ENCODE measurements at places on chromosomes 7 and 10.

DNA sequence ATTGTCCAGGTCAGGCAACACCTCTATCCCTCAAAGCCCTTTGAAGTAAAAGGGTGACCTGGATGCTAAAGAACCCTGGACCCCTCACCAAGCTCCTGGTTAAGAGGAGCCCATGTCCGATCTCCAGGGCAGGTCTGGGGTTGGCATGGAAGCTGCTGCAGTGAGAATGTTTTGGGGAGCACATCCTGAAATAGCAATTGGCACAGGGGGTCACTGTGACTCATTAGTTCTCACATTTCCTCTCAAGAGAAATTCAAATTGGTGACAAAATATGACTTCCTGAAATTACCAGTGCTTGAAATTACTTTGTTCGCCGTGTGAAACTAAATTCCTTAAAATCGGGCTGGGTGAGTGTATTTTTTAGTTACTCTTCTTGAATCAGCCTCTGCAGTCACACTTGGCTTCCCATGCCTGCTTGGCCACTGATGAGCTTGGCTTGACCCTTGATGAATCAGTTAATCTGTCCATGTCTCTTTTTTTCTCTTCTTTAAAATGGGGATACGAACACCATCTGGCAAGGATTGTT is 18.8 kb upstream of the ARHGAP22 start:
- no peak for DNase-seq

GRCh38 chr10:128972036-128972405 is 495.0 kb upstream of the MGMT start:
- DNase-seq: no peak

DNA sequence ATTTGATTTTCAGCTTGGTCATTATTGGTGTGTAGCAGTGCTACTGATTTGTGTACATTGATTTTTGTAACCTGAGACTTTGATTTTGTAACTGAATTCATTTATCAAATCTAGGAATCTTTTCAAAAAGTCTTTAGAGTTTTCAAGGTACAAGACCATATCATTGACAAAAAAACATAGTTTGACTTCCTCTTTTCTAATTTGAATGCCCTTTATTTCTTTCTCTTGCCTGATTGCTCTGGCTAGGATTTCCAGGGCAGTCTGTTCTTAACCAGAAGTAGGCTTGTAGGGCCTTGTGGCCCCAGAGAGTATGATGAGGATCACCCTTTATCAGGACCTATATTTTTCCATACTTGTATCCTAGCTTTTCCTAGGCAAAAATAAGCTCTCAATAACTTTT is 234.5 kb upstream of the FZD1 start:
- no peak for DNase-seq

- DNase-seq: no peak
These were observed 1.7 kb upstream of the SLC35B4 start for GRCh38 chr7:134318443-134318842.

DNA sequence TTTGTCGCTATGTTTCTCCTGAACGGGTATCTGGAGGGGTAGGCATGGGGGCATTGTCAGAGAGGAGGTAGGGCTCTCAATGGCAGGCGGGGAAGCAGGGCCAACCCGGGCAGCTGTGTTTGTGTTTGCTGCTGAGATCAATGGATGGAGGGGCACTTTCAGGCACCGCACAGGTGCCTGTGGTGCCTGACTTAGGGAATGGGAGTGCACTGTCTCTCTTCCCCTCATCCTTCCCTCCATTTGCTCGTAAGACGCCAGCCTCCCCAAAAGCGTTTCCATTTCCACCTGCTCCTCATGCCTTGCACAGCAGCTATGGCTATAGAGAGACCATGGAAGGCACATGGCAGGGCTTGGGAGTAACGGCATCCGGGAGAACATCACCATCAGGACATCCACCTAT is 615.9 kb upstream of the FOXK1 start:
- DNase-seq: no peak

GRCh38 chr7:70645876-70646351 is 486.0 kb upstream of the GALNT17 start:
- no peak for DNase-seq

GRCh38 chr10:93334901-93335327 is 147.2 kb downstream of the MYOF start:
- DNase-seq: no peak

GRCh38 chr10:93941606-93942005 is 47.8 kb downstream of the SLC35G1 start:
- DNase-seq: no peak

- DNase-seq: no peak
These were observed 26.1 kb downstream of the DMTF1 start for GRCh38 chr7:87178320-87178719.

DNA sequence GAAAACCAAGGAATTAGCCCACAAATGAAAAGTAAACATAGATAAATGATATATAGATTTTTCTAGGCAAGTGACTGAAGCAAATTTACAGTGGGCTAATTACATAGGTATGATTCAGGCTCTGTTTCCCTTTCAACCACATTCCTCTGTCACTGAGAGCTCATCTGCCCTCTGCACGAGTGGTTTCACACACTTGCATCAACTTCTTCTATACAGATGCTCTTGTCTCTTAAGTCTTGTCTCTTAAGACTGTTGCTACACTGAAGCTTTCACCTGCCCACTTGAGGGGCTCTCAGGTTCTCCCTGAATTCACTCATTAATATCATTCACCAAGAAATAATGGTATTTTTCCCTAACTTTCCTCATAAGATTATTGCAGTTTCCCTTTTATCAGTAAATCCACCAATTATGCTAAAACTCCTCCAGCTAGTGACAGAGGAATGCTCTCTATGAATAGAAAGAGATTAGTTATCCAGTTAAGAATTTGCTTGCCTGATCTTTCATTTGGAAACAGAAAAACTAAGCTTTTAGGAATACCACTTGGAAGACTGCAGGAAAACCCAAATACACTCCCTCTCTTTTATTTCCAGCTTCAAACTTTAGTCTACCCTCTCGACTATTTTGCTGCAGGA is 95.7 kb downstream of the ELAPOR2 start:
- DNase-seq: no peak

GRCh38 chr7:3899559-3899991 is 598.5 kb downstream of the SDK1 start:
- no peak for DNase-seq

DNA sequence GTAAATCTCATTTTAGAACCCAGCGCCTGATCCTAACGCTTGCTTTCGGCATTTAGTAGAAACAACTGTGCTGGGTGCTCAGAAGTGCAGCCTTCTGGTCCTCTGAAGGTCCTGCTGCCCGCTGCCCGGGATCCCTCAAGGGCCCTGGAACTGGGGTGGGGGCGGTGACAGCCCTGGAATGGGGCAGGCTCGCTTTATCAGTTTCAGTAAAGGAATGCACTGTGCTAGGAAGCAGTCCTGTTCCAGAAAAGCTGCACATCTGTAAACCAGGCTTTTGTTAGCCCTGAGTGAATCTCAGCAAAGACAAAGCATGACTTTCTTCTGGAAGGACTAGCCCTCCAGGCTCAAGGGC is 254.6 kb downstream of the TNS3 start:
- no peak for DNase-seq

GRCh38 chr10:2915412-2915811 is 151.9 kb upstream of the PFKP start:
- DNase-seq: no peak

Data from activated effector memory CD4-positive, alpha-beta T cell treated with anti-CD3 and anti-CD28 coated beads, Interleukin-2, amount 50 U/mL, for 16 hours (primary cell).